MCF 10A (cell line): ENCODE measurements at places on chromosomes 1 and 21. TPM values are rescaled to one million over a fixed set of nuclear protein-coding genes. Genes with fewer than 3 reads are reported as not detected.

DNA sequence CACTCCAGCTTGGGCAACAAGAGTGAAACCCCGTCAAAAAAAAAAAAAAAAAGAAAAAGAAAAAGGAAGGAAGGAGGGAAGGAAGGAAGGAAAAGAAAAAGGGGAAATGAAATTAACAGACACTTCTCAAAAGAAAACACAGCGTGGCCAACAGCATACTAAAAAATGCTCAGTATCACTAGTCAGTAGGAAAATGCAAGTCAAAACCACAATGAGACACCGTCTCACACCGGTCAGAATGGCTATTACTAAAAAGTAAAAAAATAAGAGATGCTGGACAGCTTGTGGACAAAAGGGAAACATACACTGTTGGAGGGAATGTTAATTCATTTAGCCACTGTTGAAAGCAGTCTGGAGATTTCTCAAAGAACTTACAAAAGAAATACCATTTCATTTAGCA is 369.5 kb upstream of the BRINP3 start:
- no peak for DNase-seq

GRCh38 chr1:14778898-14779865 is 180.7 kb downstream of the KAZN start:
- DNase-seq: peak; percentile 58

Gene SEC16B
- not detected in 2 replicates for total RNA-seq

Gene CYP4A22
- total RNA-seq: not detected in 2 replicates

DNA sequence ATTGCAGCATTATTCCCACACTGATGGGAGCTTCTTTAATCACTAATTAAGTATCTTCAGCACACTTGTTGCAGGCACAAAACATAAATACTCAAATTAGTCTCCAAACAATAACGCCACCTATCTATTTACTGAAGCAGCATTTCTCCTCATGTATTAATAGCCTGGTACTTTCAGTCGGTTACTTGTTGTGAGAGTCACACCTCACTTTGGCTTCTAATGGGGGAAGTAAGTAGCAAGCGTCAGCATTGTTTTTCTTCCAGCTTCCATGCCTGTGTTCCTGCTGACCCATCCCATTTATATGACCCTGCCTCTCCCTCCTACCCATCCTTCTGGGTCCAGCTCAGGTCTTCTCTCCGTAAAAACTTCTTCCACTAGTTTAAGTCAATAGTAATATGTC is 31.9 kb upstream of the DENND1B start:
- DNase-seq: no peak

GRCh38 chr1:92029241-92029922 is 403 bp upstream of the EPHX4 start:
- DNase-seq: peak; percentile 31

DNA sequence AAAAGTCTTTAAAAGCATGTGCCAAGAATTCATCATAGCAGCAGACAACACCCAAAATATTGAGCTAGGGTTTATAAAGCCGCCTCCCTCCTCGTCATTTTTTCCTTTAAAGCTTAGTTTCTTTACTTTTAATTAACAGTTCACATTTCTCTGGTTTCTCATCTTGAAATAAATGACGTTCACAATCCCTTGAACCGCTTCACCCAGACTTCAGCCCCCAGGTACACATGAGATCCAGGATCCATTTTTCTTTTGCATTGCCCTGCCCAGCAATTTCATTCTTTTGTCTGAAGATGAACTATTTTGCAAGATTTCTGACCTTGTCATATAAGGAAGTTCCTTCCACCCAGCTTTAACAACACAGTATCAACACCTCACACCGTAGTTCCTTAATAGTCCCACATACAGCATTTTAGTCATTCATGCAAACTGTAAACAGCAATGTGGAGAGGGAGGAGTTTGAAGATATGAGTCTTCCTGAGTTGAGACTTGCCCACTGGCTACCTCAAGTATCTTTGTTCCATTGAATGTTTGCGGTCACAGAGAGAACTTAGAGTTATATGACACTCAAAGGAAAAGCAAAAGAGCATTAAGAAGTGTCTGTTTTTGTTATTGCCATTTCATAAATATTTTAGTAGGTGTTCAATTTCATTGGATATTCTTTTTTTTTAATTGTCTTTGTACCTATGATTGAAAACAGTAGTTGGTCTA is 35.3 kb upstream of the CACYBP start:
- peak; percentile 53 for DNase-seq

Gene CDC20
- total RNA-seq: 123 and 204 TPM in 2 replicates

- DNase-seq: peak; percentile 72
Measured at GRCh38 chr1:159141584-159142390, 29.6 kb upstream of the CADM3 start.

DNA sequence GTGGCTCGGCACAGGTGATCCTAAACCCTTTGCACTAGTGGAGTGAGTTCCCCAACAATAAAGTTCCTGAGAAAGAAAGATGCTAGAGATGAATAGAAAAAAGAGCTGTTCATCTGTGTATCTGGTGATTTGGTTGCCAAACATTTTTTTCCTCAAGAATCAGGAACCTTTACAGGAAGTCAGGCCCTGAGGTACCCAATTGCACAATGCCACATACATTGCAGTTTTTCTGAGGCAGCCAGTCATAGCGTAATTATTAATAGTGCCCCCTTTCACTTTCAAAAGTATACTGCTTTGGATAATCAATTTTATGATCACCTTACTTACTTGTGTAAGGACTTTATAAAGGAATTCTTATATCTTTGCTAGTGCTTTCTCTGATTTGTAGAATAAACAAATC is 346.3 kb upstream of the POU3F1 start:
- no peak for DNase-seq

- DNase-seq: no peak
Measured at GRCh38 chr1:20987831-20988825, 188.6 kb downstream of the EIF4G3 start.

DNA sequence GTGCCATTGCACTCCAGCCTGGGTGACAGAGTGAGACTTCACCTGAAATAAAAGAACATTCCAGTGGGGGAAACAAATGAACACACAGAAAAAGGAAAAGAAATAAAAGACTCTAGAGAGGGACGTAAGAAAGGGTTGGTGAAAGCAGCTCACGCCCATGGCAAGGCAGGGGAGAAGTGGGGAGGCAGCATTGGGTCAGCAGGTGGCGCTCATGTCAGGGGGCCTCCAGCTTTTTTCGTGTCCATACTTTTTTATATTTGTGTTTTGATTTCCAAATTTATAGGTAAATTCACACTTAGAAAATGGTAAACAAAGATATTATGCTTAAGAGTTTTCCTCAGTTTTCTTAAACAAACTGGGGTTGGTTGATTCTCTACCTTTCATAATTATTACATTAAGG is 45.5 kb downstream of the VPS13D start:
- peak; percentile 27 for DNase-seq

GRCh38 chr1:212918824-212919223 is 31.5 kb upstream of the VASH2 start:
- DNase-seq: no peak
